ENCODE measurements at places on chromosomes 6 and 20. TPM values are rescaled to one million over a fixed set of nuclear protein-coding genes. Genes with fewer than 3 reads are reported as not detected.

The PPT2 gene
- total RNA-seq: 109 TPM

The NR2E1 gene
- total RNA-seq: 0.18 TPM

The OOEP gene
- not detected for total RNA-seq

The NXT1 gene
- total RNA-seq: 43.4 TPM

The SCRT2 gene
- not detected for total RNA-seq

The SCGN gene
- total RNA-seq: 0.26 TPM

The BTN1A1 gene
- total RNA-seq: not detected

The RAD21L1 gene
- total RNA-seq: not detected
